ENCODE measurements at places on chromosomes 12 and 14.

DNA sequence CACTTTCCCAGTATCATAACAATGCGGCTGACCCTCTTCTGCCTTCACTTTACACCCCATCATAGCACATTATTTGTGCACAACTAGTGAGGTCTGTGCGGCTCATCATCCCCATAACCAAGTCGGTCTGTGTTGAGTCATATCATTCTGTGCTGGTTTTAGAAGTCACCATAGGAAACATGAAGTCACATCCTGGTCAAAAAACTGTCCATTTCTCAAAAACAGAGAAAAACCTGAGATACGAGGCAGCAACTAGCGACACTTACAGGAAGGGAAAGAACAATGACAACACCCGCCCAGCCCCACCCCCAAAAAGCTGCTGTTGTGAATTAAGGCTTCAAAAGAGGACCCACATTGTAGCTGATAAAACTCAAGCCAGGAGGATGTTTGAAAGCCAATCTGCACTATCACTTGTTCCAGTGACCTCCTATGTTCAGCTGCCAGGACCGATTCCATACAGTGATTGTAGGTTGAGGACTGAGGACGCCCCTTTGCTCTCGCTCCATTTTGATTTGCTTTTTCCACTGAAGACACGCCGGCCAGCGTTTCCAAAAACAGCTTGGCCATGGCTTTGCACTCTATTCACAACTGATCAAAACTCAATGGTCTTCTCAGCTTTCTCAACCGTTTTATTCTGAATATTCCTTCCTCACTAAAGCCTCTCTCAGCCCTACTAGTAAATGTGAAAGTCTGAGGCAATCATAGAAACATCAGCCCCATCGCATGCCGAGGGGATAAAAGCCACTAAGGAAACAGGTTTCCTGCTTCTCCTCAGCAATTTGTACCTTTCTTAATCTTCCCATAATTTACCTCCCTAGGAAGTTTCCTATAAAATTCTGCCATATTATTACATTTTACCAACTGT is 87.5 kb downstream of the DUSP16 start:
- DNase-seq: peak; percentile 60

- no peak for DNase-seq
These were observed 36.6 kb downstream of the DCAF4 start for GRCh38 chr14:72962829-72963312.

GRCh38 chr12:130142736-130143135 is 19.5 kb upstream of the FZD10 start:
- DNase-seq: no peak

DNA sequence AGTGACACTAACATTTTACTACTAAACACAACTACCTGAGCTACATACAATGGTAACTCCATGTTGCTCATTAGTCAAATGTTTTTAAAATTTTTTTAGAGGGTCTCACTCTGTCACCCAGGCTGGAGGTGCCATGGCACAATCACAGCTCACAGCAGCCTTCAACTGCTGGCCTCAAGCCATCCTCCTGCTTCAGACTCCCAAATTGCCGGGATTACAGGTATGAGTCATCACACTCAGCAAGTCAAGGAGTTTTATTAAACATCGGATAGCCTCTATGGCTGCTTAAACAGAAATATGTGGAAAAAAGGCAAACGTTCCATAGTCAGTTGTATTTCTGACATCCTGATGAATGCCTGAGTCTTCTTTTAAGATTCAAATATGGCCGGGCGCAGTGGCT is 11.1 kb upstream of the NPFF start:
- DNase-seq: no peak

- DNase-seq: no peak
These were observed 120.3 kb downstream of the FBXL14 start for GRCh38 chr12:1474041-1474573.

- no peak for DNase-seq
These were observed 195.1 kb upstream of the CAND1 start for GRCh38 chr12:67074072-67074471.

GRCh38 chr14:47194055-47194454 is 481.4 kb downstream of the MDGA2 start:
- no peak for DNase-seq

DNA sequence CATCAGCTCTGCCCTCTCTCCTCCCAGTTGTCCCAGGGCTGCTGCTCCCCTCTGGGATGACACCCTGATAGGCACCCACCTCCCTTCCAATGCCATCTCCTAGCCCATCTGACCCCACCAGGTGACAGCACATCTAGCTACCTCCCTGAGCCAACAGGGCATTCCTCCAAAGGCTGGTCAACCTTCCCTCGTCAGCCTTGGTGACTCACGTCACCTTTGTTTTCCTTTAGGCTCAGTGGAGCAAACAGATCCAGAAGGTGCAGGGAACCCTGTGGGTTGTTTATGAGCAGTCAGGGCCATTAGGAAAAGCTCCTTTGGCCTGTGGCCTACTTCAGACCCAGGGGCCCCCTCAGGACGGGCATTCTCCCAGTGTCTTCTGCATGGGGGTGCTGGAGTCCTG is 32.4 kb downstream of the PIGH start:
- DNase-seq: no peak

- no peak for DNase-seq
These were observed 24.5 kb downstream of the MBIP start for GRCh38 chr14:36295642-36296627.

- no peak for DNase-seq
These were observed 69.5 kb downstream of the GPR135 start for GRCh38 chr14:59395672-59396071.

DNA sequence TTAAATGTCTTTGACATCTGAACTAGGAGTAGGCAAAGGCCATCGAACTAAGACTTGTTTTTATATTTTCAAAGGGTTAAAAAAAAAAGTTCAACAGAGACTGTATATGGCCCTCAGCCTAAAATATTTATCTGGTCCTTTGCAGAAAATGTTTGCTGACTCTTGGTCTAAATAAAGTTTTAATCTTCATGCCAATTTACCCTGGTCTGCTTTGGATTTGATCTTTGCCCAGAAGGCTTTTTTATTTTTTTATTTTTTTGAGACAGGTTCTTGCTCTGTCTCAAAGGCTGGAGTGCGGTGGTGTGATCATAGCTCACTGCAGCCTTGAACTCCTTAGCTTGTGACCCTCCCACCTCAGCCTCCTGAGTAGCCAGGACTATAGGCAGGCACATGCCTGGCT is 47.1 kb downstream of the SPATS2 start:
- no peak for DNase-seq

DNA sequence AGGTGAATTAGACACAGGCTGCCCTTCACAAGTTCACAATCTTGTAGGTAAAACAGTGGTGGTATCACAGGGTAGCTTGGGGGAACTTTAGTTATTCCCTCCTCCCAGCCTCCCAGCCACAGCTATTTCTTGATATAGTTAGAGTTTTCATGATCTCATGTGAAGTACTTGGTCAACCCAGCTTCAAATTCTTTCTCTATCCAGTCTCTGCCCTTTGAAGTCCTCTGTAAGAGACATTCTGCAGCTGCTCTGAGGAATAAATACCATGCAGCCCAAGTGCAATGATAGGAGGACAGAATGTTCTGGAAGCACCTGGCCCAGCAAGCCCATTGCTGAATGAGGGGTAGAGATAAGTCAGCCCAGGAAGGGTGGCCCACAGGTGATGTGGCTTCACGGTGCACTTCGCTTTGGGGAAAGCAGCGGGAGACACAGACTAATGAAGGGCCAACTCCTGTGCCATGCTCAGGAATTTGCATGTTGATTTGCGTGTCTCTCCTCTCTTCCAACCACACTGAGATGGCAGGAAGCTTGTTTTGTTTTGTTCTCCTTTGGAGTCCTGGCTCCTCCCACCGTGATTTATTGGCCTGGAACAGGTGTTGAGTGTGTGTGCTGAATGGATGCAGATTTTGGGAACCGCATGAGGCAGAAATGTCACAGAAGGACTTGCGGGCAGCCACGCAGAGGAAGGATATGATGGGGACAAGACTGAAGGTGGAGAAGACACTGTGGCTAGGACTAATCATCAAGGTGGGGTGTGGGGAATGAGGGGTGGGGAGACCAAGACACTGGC is 8.0 kb upstream of the TXNRD1 start:
- DNase-seq: no peak

GRCh38 chr14:77204459-77204771 is 22.8 kb downstream of the TMEM63C start:
- DNase-seq: no peak

DNA sequence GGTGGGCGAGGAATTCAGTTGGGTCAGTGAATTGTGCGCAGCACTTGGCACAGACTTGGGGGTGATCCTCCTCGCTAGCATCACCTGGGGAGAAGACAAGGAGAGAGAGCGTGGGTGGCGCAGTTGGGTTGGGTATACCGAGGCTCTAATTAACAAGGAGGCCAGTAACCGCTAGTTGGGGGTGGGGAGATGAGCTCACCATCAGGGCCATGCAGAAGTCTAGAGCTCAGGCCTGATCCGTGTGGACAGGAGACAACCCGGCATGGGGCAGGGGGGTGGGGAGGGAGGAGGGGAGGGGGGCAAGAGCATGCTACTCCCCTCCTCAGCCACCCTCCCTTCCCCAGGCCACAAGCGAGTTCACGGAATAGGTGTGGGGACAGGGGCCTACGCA is 580 bp downstream of the SALL2 start:
- DNase-seq: no peak

DNA sequence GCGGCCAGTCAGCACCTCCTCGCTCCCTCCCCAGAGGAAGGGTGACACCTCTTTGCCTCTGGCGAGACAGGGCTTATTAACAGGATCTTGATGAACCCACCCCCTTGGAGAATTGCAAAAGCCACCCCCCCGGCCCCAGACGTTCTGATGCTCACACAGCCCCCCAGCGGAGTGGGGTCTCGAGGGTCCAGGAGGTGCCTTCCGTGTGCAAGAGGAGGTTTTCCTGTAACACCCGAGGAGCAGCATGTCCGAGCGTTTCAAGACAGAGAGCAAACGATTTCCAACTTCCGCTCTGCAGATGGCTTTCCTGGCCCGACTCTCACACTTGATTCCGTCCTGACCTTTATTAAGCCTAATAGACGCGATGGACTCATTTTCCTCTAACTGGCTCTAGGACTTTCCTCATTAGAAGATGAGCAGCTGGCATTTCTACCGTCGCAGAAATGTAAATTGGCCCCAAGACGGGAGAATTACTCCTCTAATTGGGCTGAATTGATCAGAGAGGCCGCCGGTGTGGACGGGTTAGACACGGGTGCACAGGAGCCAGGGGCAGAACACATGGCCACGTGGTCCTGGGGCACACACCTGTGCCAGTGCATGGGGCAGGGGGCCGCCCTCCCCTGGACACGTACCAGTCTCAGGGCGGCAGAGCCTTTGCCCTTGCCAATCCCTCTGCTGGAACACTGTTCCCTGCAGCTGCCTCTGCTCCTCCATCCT is 84.4 kb downstream of the NOC4L start:
- no peak for DNase-seq
